ENCODE measurements at places on chromosomes 2 and 18. TPM values are rescaled to one million over a fixed set of nuclear protein-coding genes. Genes with fewer than 3 reads are reported as not detected.

Gene RAX
- not detected for total RNA-seq

Gene KCNE4
- total RNA-seq, result 0.83 TPM

Gene UGT1A8
- not detected for total RNA-seq

Gene C2orf80
- total RNA-seq, result not detected

Gene SERPINB4
- total RNA-seq, result not detected

Gene COL6A3
- 0.09 TPM for total RNA-seq

Gene ACMSD
- not detected for total RNA-seq

Gene ZNF513
- total RNA-seq, result 13.4 TPM

Gene NEB
- total RNA-seq, result 0.17 TPM

Gene MYO5B
- 11.8 TPM for total RNA-seq

Gene HOXD12
- not detected for total RNA-seq

Gene DSEL
- total RNA-seq, result 0.29 TPM

Gene RGPD4
- 0.08 TPM for total RNA-seq

Gene POMC
- total RNA-seq, result not detected

Gene CXCR4
- 0.65 TPM for total RNA-seq

Gene STARD6
- not detected for total RNA-seq

Gene C1QL2
- total RNA-seq, result 0.09 TPM

Gene ANKRD53
- not detected for total RNA-seq

Gene FOXI3
- not detected for total RNA-seq

Gene UGT1A10
- not detected for total RNA-seq

Gene SPR
- total RNA-seq, result 144 TPM

Gene CRYGD
- not detected for total RNA-seq

Gene RTN4
- total RNA-seq, result 480 TPM

Gene ABHD1
- total RNA-seq, result 1.3 TPM

Gene MRO
- total RNA-seq, result 0.18 TPM

Gene TUBA4A
- 385 TPM for total RNA-seq

Gene PRKCE
- total RNA-seq, result 9.3 TPM

Gene KCNJ3
- not detected for total RNA-seq

Gene CROCC2
- not detected for total RNA-seq

Gene ACTG2
- 0.17 TPM for total RNA-seq

Gene MAP4K3
- total RNA-seq, result 17.1 TPM

Gene CD207
- total RNA-seq, result not detected

Gene C1GALT1C1L
- total RNA-seq, result 2.5 TPM

Gene KCNG2
- total RNA-seq, result not detected

Gene FOXD4L1
- 0.58 TPM for total RNA-seq

Gene DNMT3A
- 5.9 TPM for total RNA-seq

Gene HOXD8
- 5.4 TPM for total RNA-seq
